ENCODE measurements at places on chromosomes 7 and 10.

DNA sequence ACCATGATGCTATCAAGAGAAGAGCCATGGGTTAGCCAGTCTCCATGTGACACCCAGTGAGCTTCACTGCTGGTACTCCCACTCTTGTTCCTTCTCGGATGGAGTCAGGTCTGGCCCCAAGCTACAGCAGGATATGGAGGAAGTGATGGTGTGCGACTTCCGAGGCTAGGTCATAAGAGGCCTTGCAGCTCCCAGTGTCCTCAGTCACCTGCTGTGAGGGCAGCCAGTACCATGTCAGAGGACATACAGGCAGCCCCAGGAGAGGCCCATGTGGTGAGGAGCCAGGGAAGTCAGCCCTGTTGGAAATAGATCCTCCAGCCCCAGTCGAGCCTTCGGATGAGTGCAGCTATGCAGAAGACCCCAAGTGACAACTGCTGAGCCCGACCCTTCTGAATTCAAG, 237.0 kb downstream of the EBF3 start:
- DNase-seq, result no peak

DNA sequence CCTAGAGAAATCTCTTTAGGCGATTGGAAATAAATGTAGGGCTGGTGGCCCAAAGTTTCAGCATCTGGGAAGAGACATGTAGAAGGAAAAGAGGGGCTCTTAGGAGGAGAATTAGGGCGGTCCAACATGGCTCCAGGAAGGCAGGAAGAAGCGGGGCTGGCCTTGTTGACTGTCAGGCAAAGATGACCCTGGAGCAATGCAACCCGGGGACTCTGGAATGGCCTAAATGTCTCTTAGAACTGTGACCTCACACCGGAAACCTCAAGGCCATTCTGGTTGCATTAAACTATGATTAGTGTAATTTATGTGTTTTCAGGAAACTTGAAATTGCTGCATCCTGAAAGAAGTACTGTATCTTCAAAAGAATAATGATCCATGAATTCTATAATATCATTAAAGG, 66.8 kb downstream of the NRP1 start:
- DNase-seq, result no peak

DNA sequence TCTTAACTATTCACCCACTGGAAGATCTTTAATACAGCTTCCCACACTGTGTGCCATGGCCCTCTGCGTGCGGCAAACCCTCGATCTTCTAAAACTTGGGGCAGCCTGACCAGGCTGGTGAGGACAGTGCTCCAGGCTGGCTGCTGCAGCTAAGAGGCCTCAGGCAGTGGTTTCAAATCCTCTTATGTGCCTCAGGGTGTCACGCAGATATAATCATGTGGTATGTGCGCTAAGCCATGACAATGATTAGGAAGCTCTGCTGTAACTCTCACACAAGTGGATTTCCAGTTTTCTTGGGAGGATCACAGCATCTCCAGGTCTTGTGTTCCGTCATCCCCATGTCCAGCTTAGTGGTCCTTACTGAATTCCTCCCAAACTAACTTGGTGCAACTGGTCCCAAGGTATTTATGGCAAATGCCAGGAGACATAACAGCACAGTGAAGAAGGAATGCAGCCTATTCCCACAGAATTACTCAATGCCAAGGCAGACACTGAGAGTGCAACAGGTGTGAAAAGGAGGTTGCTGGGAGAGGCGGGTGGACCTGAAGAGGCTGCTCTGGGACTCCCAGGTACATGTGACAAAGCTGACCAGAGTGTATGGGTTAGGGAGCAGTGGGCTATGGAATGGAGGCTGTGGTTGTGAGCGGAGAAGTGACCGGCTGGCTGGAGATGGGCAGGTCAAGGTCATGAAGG, 2.3 kb downstream of the HPS1 start:
- no peak for DNase-seq

GRCh38 chr10:79159785-79160184, 91.0 kb downstream of the ZMIZ1 start:
- DNase-seq, result no peak

DNA sequence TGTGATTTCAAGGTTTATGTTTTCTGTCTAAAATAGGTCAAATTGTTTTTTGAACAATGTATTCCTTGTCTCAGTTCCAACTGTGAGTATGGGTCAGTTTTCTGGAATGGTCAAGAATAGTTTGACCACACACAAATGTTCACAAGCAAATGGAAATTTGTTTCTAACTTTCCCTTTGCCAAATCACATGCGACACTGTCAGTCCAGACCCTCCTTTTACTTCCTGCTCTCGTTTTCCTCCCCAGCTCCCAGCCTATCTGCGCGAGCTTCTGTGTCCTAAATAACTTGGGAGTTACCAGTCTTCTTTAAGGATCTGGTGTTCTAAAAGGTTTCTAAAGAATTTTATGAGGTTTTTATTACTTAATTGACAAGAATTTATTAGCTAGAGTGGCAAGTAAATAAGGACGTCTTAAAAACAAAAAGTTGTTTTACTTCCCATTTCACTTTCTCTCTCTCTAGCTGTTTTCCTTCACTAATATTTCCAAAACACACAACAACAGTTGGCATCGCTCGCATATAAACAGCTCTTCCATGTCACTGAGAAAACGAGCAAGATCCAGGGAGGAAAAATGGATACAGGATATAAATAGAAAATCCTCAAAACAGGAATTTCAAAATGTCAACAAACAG, 266.1 kb upstream of the KLF6 start:
- no peak for DNase-seq

DNA sequence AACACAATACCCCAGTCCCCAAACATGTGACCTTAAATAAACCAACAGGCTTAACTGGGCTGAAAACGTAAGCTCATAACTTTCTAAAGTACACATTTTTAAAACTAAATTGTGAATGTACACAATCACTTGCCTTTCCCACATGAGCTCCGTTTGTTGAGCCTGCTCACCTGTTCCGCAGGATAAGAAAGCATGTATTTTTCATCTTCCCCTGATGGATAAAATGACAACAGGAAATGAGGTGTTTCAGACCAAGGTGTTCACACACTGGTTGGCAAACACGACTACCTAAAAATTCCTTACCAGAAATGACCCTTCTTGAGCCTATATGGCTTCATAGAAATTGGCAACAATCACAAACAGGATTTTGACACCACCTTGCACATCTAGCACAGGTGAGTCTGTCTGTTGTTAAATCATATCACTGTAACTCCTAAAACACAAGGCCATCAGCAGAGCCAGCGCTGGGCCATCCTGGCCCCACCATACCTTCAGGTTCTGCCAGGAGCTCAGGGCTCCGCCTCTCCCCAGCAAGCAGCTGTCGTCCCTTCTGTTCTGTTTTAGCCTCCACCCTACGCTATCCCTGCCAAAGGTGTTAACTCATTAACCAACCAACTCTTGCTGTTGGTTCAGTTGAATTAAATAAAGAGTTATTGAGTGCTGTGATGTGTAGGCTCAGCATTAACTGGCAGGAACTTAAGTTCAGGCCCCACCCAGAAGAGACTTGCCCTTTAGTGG, 73.6 kb upstream of the RNF32 start:
- no peak for DNase-seq

GRCh38 chr7:151239837-151240459, 7.7 kb downstream of the CHPF2 start:
- no peak for DNase-seq

DNA sequence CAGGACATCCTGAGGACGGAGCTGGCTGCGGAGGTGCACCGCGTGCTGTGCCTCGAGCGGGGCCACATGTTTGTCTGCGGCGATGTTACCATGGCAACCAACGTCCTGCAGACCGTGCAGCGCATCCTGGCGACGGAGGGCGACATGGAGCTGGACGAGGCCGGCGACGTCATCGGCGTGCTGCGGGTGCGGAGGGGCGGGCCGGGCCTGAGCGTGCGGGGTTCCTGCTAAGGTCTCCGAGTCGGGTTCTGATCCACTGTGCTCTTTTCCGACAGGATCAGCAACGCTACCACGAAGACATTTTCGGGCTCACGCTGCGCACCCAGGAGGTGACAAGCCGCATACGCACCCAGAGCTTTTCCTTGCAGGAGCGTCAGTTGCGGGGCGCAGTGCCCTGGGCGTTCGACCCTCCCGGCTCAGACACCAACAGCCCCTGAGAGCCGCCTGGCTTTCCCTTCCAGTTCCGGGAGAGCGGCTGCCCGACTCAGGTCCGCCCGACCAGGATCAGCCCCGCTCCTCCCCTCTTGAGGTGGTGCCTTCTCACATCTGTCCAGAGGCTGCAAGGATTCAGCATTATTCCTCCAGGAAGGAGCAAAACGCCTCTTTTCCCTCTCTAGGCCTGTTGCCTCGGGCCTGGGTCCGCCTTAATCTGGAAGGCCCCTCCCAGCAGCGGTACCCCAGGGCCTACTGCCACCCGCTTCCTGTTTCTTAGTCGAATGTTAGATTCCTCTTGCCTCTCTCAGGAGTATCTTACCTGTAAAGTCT, 10.4 kb downstream of the ATG9B start:
- DNase-seq, result no peak

GRCh38 chr7:128734890-128735289, 4.3 kb upstream of the CALU start:
- no peak for DNase-seq

GRCh38 chr10:97932932-97933530, 83.4 kb downstream of the GOLGA7B start:
- DNase-seq, result no peak

DNA sequence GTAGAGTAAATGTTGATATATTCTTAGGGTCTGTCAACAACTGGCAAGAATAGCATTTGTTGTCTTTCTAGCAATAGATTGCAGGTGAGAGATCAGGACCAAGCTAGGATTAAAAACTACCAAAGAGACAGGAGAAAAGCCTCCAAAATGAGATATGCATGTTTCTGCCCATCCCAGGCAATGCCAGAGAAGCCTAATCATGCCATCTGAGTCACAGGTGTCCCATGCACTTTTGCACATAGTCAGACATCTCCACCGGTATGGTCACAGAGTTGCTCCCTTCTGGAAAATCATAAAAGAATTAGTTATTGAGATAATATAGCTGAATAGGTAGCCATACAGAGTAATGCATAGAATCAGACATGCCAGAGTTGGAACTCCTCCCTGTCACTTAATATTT, 50.6 kb downstream of the PDK4 start:
- DNase-seq, result no peak

DNA sequence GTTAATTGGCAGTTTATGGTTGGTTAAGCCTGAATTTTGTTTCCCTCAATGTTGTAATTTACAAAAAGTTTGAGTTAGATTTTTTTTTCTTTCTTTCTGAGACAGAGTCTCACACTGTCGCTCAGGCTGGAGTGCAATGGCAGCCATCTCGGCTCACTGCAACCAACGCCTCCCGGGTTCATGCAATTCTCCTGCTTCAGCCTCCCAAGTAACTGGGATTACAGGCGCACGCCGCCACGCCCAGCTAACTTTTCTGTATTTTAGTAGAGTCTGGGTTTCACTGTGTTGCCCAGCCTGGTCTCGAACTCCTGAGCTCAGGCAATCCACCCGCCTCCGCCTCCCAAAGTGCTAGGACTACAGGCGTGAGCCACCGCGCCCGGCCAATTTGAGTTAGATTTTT, 935 bp downstream of the ZNF273 start:
- DNase-seq, result no peak

GRCh38 chr10:3484306-3485056, 300.5 kb downstream of the KLF6 start:
- DNase-seq, result no peak

DNA sequence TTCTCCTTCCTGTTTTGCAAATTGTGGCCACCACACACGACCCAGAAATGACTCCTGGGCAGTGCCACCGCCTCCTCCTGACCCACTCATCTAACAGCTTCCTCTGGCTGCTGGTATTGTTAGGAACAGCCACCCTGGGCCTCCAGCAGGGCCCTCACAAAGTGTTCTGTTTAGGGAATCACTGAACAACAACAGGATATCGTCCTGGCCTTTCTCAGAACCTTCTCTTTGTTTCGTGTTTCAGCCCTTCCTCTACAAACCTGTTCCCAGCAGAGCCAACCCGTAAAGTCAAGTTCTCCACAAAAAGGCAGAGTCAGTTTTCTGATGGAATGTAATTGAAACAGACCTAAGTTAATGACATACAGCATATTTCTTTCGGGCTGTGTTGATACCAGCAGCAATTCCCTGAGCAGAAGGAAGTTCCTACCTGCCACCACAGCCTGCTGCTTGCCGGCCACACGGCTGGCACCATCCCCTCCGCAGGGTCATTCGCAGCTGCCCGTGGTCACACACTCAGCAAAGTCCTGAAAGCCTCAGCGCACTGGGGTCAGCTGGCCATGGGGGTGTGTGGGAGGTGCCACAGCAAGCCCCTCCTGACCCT, 91.7 kb upstream of the PITRM1 start:
- DNase-seq, result no peak

- DNase-seq, result no peak
Measured at GRCh38 chr10:107025676-107026075, 138.8 kb downstream of the SORCS1 start.

GRCh38 chr7:130405003-130405402, 24.7 kb downstream of the CPA1 start:
- no peak for DNase-seq

- DNase-seq, result no peak
Measured at GRCh38 chr7:26841003-26841739, 23.2 kb downstream of the SKAP2 start.

GRCh38 chr7:149850007-149850594, 11.9 kb downstream of the ZNF862 start:
- no peak for DNase-seq

GRCh38 chr10:130049244-130049643, 61.4 kb downstream of the C10orf143 start:
- DNase-seq, result no peak

DNA sequence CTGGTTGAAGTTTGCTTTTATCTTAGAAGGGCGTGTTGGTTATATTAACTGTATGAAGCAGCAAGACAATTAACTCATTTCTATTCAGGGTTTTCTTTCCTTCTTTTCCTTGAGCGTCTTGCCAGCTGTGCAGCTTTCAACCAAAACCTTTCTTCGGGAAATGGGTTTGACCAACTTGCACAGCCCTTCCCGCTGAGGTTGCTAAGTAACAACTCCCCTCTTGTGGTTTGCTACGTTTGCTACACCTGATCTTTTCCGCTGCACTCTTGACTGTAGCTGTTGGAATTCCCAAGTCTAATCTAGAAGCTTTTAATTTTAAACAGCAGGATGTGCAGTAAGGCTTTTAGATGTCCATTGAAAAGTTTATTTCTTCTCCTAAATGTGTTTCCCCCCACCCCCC, 116.9 kb downstream of the CDCA7L start:
- DNase-seq, result no peak

- no peak for DNase-seq
Measured at GRCh38 chr10:126669168-126669567, 1.3 kb downstream of the C10orf90 start.

DNA sequence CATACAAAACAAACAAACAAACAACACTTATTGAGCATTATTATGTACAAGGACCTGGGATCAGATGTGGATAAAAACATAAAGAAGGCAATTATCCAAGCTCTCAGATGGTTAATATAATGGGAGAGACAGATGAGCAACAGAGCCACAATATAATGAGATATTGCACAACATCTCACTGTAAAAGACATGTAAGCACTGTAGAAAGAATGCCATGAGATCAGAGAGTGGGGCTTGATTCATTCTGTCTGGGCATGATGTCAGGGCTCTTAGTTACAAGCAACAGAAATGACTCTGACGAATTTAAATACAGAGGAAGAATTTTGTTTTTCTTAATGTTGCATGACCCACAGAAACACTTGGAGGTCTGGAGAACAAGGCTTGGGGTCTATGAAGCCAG, 164.7 kb upstream of the PLXDC2 start:
- no peak for DNase-seq

Measured in A549 (cell line).